ENCODE measurements at places on chromosomes 6 and 20.
A peak's percentile ranks its signal among the peaks of the same experiment; 100 is the strongest.

GRCh38 chr6:169886631-169887227, 135.3 kb downstream of the ERMARD start:
- H3K27ac ChIP-seq, result no peak overlapping the region
- no peaks in the 10 kb centered on the region for H3K4me1 ChIP-seq
- no peaks in the 10 kb centered on the region for H3K36me3 ChIP-seq
- peaks cover 38% of the 10 kb centered on the region for H3K27me3 ChIP-seq

DNA sequence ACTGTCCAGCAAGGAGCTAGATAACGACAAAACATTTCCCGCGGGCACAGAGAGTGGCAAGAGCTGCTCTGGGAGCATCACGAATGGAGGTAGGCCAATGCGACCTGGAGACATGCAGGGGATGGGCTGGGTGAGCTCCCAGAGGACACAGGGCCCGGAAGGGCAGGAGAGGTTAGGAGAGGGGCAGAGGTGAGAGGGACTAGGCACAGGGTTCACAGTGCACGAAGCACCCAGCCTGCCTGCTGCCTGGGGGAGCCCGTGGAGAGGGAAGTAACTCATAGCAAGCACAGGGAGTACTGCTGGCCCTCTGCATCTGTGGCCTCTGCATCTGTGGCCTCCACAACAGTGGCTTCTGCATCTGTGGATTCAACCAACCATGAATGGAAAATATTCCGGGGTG, 126.5 kb downstream of the HUS1B start:
- peaks cover 22% of the 10 kb centered on the region for H3K36me3 ChIP-seq
- no peaks in the 10 kb centered on the region for H3K27me3 ChIP-seq
- H3K4me1 ChIP-seq, result peaks cover 8% of the 10 kb centered on the region
- peak overlapping the region; percentile 1 for H3K27ac ChIP-seq
- DNase-seq, result no peak
- no peak overlapping the region for H3K4me3 ChIP-seq

- no peaks in the 10 kb centered on the region for H3K4me1 ChIP-seq
- no peak for DNase-seq
- peaks cover 8% of the 10 kb centered on the region for H3K27me3 ChIP-seq
- H3K4me3 ChIP-seq, result no peak overlapping the region
- H3K27ac ChIP-seq, result no peak overlapping the region
Observed at GRCh38 chr6:168858926-168859325, 394.7 kb downstream of the THBS2 start.

GRCh38 chr6:106749609-106750008, 120.2 kb downstream of the QRSL1 start:
- H3K4me1 ChIP-seq, result peaks cover 2% of the 10 kb centered on the region
- H3K27ac ChIP-seq, result no peak overlapping the region
- DNase-seq, result no peak

DNA sequence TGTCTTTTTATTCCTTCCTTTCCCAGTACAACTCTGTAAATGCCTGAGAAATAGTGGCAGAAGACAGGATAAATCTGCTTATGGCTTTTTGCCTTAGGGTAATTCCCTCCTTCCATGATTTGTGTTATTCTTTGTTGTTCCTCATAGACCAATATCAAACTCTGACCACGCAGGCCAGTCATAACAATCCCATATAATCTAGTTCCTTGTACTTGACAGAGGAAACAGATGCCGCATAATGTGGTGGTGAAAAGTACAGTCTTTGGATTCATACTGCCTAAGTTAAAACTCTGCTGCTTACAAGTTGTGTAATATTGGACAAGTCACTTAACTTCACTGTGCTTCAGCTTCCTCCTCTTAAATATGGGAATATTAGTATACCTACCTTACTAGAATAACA, 8.2 kb upstream of the BAG2 start:
- peaks cover 37% of the 10 kb centered on the region for H3K36me3 ChIP-seq
- no peak overlapping the region for H3K4me3 ChIP-seq

DNA sequence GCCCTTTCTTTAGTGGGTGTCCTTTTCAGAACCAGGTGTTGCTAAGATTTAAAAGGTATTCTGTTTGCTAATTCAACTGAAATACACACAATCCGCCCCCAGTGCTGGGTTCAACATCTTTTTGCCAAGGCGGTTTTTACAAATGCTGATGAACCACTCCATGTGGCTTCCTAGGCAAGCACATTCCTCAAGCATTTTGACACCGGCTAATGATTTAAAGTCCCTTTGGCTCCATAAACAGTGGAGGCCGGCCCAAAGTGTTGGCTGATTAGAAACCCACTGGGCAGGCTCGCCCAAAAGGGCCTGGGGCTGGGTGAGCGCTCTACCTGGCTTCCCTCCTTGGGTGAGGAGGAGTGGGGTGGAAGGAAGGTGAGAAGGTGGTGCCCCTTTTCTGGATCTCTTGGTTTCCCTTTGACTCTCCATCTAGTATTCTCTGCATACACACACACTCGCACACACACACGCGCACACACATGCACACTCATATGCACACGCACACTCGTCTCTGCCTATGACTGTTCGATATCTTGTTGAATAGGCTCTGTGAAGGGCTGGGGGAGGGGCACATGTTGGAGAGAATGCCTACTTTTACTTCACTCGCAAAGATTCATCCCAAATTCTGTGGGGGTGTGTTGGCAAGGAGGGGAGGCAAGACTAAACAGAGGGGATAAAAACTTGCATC, 66.7 kb upstream of the ARMC2 start:
- H3K4me1 ChIP-seq, result peaks cover 12% of the 10 kb centered on the region
- no peak overlapping the region for H3K27ac ChIP-seq
- DNase-seq, result peak; percentile 2

DNA sequence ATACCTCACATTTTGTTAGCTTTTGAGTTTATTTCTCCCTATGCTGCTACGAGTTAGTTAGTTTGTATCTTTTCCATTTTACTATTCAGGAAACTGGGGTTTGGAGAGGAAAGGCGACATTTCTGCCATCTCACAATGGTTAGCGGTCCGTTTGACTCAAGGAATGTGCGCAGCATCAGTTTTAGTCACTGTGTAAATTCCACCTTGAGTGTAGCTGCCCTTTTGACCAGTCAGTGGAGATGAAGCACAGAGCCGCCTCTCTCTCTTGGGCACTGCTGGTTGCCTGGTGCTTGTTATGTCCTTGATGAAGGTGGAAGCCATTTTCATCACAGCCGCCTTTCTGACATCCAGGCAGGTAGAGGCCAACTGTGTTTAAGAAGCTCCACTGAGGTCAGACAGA, 185.5 kb downstream of the SCP2D1 start:
- no peak overlapping the region for H3K27ac ChIP-seq
- DNase-seq, result no peak
- H3K36me3 ChIP-seq, result no peaks in the 10 kb centered on the region
- H3K4me3 ChIP-seq, result no peak overlapping the region

DNA sequence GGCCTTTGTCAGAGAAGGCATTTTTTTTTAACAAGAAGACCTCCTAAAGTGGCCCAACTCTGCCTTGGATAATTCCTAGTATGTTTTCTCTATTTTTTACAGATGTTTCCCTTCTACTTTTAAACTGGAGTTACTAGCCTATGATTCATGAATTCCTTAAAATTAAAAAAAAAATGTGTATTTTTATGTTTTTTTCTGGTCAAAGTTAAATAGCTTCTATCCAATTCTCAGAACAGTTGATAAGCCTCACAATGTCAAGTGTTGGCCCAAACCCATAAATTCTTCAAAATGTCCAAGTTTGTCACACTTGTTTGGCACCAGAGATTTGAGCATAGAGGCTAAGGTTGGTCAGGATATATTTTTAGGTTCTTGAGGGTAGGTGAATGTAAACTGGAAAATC, 64.0 kb downstream of the JAG1 start:
- no peaks in the 10 kb centered on the region for H3K4me1 ChIP-seq
- H3K4me3 ChIP-seq, result no peak overlapping the region
- no peak for DNase-seq
- H3K36me3 ChIP-seq, result peaks cover 28% of the 10 kb centered on the region

GRCh38 chr20:3165473-3166337, 6.0 kb upstream of the FASTKD5 start:
- DNase-seq, result no peak
- H3K36me3 ChIP-seq, result no peaks in the 10 kb centered on the region
- H3K27ac ChIP-seq, result no peak overlapping the region

DNA sequence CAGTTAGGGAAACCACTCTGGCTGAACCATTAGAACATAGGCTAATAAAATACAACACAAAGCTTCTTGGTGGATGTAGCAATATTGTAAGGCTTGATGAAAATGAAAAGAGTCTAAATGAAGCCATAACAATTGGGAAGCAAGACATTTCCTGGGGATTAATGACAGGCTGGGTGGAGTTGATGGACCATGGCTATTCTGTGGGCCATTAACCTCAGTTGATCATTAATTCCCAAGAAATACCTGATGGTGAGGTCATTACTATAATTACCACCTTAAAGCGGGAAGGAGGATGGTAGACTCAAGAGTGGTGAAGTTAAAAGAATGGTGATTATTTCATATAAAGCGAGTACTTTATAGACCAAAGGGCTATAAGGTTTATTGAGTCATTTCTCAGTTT, 455.8 kb upstream of the MAP3K7 start:
- no peak overlapping the region for H3K4me3 ChIP-seq
- no peaks in the 10 kb centered on the region for H3K4me1 ChIP-seq
- H3K36me3 ChIP-seq, result no peaks in the 10 kb centered on the region
- DNase-seq, result no peak
- no peak overlapping the region for H3K27ac ChIP-seq

DNA sequence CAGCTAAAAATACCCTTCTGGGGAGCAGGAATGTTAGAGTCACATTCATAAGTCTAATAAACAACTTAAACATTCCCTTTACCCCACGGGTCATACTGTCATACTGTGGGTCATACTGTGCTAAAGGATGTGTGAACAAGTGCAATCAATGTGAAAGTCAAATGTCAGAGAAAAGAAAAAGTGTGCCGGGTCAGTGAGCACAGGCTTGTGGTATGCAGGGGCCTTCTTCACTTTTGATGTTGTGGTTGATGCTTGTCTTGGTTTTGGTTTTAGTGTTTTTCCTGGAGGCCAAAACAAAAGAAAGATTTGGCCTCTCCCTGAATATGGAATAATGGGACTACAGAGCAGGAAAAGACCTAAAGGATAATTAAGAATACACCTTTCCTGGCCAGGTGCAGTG, 267.9 kb upstream of the PLN start:
- peaks cover 13% of the 10 kb centered on the region for H3K27me3 ChIP-seq
- peaks cover 7% of the 10 kb centered on the region for H3K4me1 ChIP-seq
- no peak for DNase-seq
- no peaks in the 10 kb centered on the region for H3K36me3 ChIP-seq
- no peak overlapping the region for H3K4me3 ChIP-seq

GRCh38 chr6:161035981-161036263, 44.4 kb downstream of the MAP3K4 start:
- DNase-seq, result no peak
- H3K27ac ChIP-seq, result no peak overlapping the region
- peaks cover 11% of the 10 kb centered on the region for H3K4me1 ChIP-seq
- peaks cover 21% of the 10 kb centered on the region for H3K36me3 ChIP-seq
- H3K4me3 ChIP-seq, result no peak overlapping the region

- no peaks in the 10 kb centered on the region for H3K27me3 ChIP-seq
- peak overlapping the region; percentile 90 for H3K27ac ChIP-seq
- peaks cover 11% of the 10 kb centered on the region for H3K36me3 ChIP-seq
Observed at GRCh38 chr20:53838311-53838868, 232.0 kb downstream of the BCAS1 start.

DNA sequence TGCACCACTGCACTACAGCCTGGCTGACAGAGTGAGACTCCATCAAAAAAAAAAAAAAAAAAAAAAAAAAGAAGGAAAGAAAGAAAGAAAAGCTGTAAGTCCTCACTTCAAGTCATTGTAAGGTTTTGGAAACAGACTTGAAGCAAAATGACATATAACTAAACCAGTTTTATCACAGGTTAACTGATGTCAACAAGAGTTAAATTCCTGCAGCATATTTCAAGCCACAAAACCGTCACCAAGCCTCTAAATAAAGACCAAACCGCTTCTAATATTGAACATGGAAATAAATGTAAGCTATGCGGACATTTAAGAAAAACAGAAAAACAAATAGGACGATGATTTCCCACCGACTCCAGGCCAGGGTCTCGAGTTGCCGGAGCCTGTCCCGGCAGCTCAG, 88.9 kb upstream of the RPS6KA2 start:
- H3K27ac ChIP-seq, result no peak overlapping the region
- H3K27me3 ChIP-seq, result no peaks in the 10 kb centered on the region
- DNase-seq, result no peak
- H3K4me3 ChIP-seq, result no peak overlapping the region

GRCh38 chr6:165662749-165663376, at the start of gene PDE10A:
Gene PDE10A, minus strand, starts transcription at chr6:165663241. Its CDS starts 430 bp downstream, at chr6:165662811.
- no peaks in the 10 kb centered on the region for H3K4me1 ChIP-seq
- H3K4me3 ChIP-seq, result peak within 1 kb of the TSS; percentile 32
- peaks cover 64% of the 10 kb centered on the region for H3K27me3 ChIP-seq
- H3K27ac ChIP-seq, result no peak within 1 kb of the TSS
- DNase-seq, result no peak
- no peaks in the 10 kb centered on the region for H3K36me3 ChIP-seq

GRCh38 chr6:40681622-40682021, 94.5 kb upstream of the LRFN2 start:
- no peak overlapping the region for H3K27ac ChIP-seq
- H3K4me1 ChIP-seq, result peaks cover 1% of the 10 kb centered on the region
- no peak for DNase-seq
- H3K36me3 ChIP-seq, result peaks cover 2% of the 10 kb centered on the region

DNA sequence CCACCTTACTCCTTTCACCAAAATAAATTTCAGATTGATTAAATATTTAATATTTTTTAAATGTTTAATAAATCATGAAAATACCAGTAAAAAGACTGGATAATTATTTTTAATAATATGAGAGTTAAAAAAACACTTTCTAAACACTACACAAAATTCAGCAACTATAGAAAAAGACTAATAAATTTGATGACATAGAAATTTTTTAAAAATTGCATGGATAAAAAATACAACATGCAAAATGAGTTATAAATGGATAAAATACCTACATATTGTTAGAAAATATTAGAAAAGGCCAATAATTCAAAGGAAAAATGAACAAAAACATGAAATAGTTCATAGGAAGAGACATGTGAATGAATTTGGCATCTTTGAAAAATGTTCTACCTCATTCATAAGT, 101.0 kb upstream of the EDN1 start:
- H3K4me3 ChIP-seq, result no peak overlapping the region
- H3K27me3 ChIP-seq, result peaks cover 3% of the 10 kb centered on the region

DNA sequence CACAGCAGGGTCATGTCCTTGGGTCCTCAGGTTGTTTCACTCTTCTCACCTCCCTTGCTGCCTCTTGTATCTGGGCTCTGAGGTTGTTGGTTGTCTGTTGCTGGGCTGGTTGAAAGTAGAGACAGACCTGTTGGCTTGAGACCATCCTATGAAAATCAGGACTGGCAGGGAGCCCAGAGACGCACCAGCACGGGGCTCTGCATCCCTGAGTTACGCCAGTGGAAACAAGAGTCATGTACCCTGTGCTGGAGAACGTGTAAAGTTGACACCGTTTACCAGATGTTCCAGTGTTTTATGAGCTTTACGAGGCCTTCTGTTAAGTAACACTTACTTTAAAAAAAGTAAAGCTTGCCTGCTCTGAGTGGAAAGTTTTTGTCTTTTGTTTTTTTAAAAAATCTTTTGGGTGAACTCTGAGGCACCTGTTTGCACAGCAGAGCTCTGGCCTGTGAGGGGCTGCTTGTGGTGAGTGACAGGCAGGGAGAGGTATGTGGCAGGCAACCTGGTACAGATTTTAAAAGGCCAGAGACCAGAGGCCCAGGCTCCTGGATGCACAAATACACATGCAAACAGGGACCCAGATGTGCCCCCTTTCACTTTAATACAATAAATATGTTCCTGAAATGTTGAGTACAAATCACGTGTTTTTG, 260.0 kb upstream of the SUPT3H start:
- H3K36me3 ChIP-seq, result no peaks in the 10 kb centered on the region
- no peak overlapping the region for H3K27ac ChIP-seq
- H3K4me1 ChIP-seq, result peaks cover 5% of the 10 kb centered on the region
- H3K27me3 ChIP-seq, result no peaks in the 10 kb centered on the region
- DNase-seq, result no peak
- H3K4me3 ChIP-seq, result no peak overlapping the region
